Left renal cortex interstitium (tissue), 4 donors: ENCODE measurements at places on chromosomes 7 and 10. TPM values are rescaled to one million over a fixed set of nuclear protein-coding genes. Genes with fewer than 3 reads are reported as not detected.

DNA sequence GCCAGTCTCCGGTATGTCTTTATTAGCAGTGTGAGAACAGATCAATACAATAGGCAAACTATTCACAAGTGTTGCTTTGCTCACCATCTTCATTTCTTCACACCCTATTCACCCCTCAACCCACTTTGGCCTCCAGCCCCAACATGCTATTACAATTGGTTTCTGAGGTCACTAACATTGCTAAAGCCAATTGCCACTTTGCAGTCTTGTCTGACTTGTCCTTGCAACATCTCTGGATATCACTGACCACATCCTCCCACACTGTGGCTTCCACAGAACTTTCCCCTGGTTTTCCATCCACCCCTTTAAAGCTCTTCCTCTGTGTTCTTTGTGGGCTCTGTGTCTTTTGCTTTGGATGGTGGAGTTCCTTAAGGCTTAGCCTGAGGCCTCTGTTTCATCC lies 5.2 kb upstream of the APBB1IP start:
- no peak for DNase-seq

GRCh38 chr7:31935124-31936054 lies 134.8 kb downstream of the PDE1C start:
- no peak for DNase-seq

DNA sequence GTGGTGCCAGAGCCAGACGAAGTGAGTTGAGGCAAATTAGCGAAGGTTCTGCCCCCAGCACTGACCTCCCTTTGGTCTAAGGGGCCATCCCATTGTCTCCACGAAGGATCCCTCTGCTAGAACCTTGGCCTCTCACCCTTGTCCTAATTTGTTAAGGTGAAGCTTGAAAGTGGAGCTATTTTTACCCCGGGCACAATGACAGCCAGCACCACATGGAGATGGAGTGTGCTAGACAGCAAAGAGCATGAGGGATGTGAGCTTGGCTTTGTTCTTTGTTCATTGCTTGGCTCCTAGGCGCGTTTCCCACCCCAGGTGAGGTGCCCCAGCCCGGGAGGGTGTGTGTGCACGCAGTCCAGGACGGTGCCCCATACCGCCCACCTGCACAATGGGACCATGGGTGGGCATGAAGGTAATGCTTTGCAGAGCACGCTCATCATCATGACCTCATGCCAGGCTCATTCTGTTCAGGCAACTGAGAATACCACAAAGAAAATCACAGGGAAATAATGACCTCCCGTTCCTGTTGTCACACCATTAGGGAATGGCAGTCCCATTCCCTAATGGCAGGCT lies 361.0 kb upstream of the FZD8 start:
- no peak for DNase-seq

- DNase-seq = peak; percentile 57
These were observed 10.7 kb downstream of the ESYT2 start for GRCh38 chr7:158818325-158819213.

SEC23IP gene
- 71.0 TPM for polyA plus RNA-seq

- no peak for DNase-seq
These were observed 161.3 kb upstream of the NPVF start for GRCh38 chr7:25389489-25390106.

SCART1 gene
- 3.7 TPM for polyA plus RNA-seq

DNA sequence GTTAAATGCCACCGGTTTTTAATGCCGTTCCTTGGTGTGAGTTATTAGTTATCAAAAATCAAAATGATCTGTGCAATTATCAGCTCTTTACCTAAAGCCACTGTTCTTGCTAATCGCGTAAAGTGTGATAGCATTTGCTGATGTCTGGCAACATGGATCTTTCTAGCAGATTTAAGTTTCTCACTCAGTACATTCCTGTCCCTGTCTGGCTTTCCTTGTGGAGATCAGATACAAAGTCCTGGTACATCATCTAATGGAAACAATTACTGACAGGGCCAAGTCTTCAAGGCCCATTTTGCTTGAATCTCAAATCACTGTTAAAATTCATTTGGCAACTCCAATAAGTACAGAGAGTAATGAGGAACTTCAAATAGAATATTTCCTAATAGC lies 755.7 kb downstream of the AUTS2 start:
- DNase-seq = no peak

ENTPD1 gene
- 18.8 TPM for polyA plus RNA-seq

DNA sequence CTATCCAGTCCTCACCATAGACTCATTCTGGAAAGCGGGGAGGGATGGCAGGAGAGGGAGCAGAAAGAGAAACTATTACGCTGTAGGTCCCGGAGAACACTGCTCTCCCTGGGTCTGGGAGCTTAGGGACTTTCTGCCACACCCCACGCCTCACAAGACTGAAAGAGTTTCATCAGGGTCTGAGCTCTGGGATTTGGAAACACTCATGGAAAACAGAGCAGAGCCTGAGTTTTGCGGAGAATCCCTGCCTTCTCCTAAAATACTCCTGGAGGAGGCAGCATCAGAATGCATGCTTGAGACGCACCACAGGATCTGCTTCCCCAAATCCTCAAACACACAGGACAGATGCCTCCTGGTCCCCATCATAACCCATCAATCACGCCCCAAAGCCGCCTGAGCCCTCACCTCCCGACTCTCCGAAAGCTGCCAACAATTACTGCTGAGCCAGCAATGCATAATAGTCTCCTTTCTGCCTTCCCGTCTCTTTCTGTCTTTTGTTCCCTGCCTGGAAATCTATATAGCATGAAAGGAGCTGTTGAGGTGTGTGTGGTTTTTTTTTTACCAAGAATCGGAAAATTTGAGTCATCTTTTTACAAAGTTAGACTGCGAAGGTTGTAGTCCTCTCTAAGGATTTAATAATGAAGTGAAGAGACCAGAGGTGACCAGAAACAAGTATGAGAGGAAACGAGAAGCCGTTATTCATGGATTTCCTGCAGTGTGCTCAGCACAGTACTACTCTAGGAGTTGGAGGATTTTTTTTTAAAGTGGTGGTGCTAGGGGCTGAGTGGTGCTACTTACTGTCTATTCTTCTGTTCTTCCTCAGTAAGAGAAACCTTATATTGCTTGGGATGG lies 37.7 kb downstream of the ASB13 start:
- no peak for DNase-seq

GRCh38 chr7:11633310-11633709 lies 198.7 kb downstream of the THSD7A start:
- DNase-seq = no peak

- DNase-seq = no peak
These were observed 107.5 kb upstream of the KIF5B start for GRCh38 chr10:32163762-32164148.

DNA sequence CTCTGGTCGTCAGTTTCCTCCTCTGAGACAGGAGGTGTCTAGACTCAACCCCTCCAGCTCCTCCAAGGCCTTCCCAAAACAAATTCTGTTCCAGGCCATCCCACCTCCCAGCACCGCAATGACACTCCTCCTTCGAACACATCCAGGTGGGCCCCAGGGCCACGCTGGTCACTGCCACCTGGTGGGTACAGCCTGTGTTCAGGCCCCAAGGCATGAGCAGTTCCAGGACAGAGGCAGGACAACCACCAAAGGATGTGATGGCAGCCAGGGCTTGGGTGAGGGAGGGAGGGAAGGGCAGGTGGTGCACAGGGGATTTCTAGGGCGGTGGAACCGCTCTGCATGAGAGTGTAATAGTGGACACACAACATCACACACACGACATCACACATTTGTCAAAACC lies 76.5 kb downstream of the PRKAG2 start:
- DNase-seq = no peak

TAS2R4 gene
- polyA plus RNA-seq = 0.87 TPM

GRCh38 chr7:120864141-120864900 lies 6.4 kb upstream of the TSPAN12 start:
- DNase-seq = no peak

NACAD gene
- 9.6 TPM for polyA plus RNA-seq

- DNase-seq = no peak
These were observed 3.4 kb downstream of the IFRD1 start for GRCh38 chr7:112453505-112454171.

DNA sequence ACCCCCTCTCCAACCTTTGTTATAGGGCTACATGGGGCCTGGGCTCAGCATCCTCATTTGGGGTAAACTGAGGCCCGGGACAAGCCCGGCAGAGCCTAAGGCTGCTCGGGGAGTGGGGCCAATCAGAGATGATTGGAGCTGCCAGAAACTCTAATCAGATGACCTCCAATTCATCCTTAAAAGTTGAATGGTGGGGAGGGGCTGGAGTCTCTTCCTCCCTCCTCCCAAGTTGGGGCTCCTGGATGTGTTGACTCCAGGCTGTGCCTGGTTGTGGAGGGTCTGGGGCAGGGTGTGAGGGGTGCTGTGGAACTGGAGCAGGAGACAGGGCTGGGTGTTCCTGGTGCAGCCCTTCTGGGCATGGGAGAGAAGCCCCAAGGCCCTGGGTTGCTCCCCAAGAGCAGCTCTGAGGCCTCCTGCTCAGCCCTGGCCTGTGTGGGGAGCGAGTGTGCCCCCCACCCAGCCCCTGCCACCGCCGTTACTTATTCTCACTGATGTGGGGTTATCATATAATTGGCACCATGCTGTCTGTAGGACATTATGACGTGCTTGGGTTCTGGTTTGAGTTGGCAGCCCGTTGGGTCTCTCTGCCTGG lies 2.2 kb downstream of the BHLHA15 start:
- DNase-seq = no peak

BTRC gene
- polyA plus RNA-seq = 25.2 TPM

- no peak for DNase-seq
These were observed 468.3 kb downstream of the SORCS1 start for GRCh38 chr10:106696239-106696638.

DNA sequence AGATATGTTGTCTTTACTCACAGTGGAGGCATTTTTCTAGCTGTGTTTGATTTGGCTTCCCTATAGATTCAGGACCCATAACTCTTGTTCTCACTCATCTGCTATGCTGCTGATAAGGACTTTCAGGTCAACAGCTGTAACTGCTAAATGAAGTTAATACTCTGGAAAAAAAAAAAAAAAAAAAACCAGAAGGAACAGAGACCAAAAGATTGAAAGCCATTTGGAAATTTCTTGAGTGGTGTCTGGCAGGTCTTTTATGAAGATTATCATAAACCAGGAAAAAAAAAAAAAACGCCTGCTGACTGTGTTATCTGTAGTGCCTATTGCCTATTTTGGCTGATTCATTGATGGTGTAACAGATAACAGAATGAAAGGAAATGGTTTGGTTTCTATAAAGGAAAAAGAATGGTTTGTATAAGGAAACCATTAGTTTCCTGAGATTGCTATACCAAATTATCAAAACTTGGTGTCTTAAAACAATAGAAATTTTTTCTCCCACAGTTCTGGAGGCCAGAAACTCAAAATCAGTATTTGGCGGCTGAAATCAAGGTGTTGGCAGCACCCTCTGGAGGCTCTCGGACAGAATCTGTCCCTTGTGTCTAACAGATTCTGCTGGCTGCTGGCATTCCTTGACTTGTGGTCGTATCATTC lies 60.5 kb upstream of the BET1 start:
- no peak for DNase-seq

- DNase-seq = no peak
These were observed 47.6 kb downstream of the TSPAN15 start for GRCh38 chr10:69498711-69499471.

CPA1 gene
- 1.3 TPM for polyA plus RNA-seq

CXCL12 gene
- polyA plus RNA-seq = 411 TPM

GRCh38 chr10:84521468-84521867 lies 193.1 kb downstream of the CCSER2 start:
- no peak for DNase-seq

- DNase-seq = no peak
These were observed 9.6 kb downstream of the CCL26 start for GRCh38 chr7:75762350-75762917.

DNA sequence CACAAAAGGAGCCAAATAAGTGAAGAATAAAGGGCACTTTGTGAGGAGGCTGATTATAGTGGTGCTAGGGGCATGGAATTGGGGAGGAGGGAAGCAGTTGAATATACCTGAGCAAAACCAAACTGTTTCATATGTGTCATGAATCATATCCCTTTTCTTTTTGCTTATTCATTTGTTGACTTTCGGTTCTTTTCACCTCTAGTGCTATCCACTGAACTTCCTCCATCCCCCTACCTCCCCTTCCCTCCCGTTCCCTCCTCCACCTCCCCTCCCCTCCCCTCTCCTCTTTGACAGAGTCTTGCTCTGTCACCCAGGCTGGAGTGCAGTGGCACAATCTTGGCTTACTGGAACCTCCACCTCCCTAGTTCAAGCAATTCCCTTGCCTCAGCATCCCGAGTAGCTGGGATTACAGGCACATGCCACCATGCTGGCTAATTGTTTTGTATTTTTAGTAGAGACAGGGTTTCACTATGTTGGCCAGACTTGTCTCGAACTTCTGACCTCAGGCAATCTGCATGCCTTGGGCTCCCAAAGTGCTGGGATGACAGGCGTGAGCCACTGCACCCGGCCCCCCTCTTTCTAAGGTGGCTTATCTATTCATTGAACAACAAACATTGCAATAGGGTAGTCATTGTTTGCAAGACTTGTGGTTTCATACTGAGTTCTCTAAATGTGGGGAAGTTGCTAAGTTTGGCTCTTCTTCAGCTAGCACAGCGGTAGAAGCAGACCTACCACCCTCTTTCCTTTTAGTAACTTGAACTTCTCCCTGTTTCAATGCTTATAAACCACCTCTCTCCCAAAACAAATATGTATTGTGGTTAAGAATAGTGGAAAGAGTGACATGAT lies 150.4 kb upstream of the PRPS1L1 start:
- no peak for DNase-seq

GRCh38 chr7:34728156-34728555 lies 70.1 kb downstream of the NPSR1 start:
- DNase-seq = no peak
